Urinary bladder (tissue), 4 donors: ENCODE measurements at places on chromosomes 2 and 18. TPM values are rescaled to one million over a fixed set of nuclear protein-coding genes. Genes with fewer than 3 reads are reported as not detected.

Gene CLEC4F
- total RNA-seq, result not detected

Gene TM4SF20
- not detected for total RNA-seq

- no peak for DNase-seq
These were observed 46.3 kb upstream of the SEMA4C start for GRCh38 chr2:96916156-96916630.

DNA sequence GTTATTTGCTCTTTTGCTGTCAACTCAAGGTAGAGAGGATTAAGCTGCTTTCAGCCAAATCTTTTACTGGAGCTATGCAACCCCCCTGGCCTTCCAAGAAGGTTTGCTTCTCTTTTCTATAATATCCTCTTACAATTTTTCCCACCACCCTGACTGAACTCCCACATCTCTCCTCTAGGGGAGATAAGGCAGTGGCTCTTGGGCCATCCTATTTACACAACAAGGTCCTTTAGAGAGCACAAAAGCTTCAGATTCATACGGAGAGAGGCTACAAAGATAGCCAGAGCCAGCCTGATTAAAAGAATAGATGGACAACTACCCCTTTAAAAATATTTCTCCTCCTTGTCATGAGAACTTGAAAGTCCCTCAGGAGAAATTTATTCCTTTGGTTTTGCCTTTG, 95.7 kb downstream of the TPGS2 start:
- no peak for DNase-seq

DNA sequence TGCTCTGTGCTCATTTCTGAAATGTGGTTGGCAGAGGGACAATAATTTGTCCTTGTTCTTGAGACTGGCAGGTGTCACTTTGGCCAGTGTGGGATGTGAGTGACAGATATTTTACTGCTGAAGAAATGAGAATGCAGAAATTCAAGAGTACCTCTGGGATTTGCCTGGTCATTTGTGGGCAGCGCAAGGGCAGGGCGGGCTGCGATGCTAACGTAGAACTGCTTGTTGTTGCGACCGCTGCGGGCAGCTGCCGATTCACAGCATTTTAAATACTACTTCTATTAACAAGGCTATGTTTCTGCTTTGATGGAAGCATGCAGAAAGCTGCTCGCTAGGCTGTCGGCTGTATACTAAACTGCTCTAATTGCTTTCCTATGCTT, 268.6 kb downstream of the FIGN start:
- no peak for DNase-seq

- DNase-seq, result no peak
These were observed 170.7 kb downstream of the TMEM182 start for GRCh38 chr2:102932501-102932900.

GRCh38 chr18:35581898-35582641, 530 bp downstream of the GALNT1 start:
- no peak for DNase-seq

DNA sequence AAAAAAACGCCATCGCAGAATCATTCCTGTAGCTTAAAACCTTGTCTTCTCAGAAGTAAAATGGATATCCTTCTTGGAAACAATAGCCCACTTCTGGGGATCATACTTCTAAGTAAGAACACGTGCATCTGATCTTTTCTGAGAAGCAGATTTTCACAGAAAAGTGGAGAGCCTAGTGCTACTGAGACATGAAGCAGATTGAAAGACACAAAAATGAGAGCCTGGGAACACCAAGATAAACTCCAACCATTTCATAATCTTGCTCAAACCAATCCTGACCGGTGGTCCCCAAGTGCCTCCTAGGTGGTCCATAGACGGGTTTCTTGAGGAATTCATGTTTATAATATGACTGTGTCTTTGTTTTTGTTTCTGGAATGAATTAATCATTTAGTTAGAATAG, 191.2 kb downstream of the IRS1 start:
- no peak for DNase-seq

GRCh38 chr18:45617284-45617683, 2.0 kb downstream of the SLC14A2 start:
- DNase-seq, result no peak

- no peak for DNase-seq
These were observed 1.6 kb downstream of the AGXT start for GRCh38 chr2:240869956-240870875.

Gene MYOM1
- total RNA-seq, result 41.9 TPM

DNA sequence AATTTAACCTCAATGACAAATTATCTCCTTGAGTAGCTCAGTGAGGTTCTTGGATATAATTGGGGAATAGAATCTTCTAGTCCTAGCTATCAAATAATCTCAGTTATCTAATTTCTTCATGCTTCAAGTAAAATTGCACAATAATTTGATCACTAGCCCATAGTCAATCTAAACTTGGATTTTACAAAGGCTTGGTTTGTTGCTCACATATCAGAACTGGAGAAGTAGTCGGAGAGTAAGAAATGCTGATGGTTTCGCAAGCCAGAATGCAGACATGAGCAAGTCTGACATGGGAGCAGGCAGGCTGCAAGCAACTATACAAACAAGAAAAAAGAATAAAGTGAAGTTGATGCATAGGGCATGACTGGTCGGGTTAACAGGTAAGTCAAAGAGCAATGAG, 11.7 kb upstream of the PDE11A start:
- DNase-seq, result no peak

Gene CRYGD
- 0.95 TPM for total RNA-seq

Gene AGXT
- total RNA-seq, result not detected

- DNase-seq, result no peak
These were observed 102.9 kb downstream of the TSN start for GRCh38 chr2:121858369-121858768.

- DNase-seq, result no peak
These were observed 606 bp downstream of the AGBL5 start for GRCh38 chr2:27051902-27052645.

Gene AKAIN1
- not detected for total RNA-seq

Gene MAP4K3
- total RNA-seq, result 208 TPM
